ENCODE measurements at places on chromosomes 2 and 18.
A peak's percentile ranks its signal among the peaks of the same experiment; 100 is the strongest.

GRCh38 chr2:165114346-165114939 lies 89.4 kb downstream of the SCN3A start:
- no peak for DNase-seq

GRCh38 chr2:20060106-20060505 lies 8.7 kb upstream of the LAPTM4A start:
- DNase-seq, result no peak

DNA sequence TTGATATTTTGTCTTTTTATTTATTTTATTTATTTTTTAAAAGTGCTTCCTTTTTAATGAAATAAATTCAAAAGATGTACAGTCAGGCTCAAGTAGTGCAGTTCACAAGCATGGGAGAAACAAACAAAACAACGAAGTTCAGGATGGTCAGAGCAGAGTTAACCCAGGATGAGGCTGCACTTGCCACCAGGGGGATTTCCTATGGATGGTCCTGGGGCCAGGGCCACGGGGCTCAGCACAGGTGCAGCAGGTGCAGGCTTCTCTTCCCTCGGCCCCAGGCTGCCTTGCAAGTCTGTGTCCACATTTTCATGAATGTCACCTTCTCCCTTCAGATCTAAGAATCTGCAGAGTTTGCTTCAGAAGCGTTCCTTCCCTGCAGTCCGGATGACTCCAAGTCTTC lies 76.5 kb downstream of the CDCA7 start:
- DNase-seq, result peak; percentile 35

DNA sequence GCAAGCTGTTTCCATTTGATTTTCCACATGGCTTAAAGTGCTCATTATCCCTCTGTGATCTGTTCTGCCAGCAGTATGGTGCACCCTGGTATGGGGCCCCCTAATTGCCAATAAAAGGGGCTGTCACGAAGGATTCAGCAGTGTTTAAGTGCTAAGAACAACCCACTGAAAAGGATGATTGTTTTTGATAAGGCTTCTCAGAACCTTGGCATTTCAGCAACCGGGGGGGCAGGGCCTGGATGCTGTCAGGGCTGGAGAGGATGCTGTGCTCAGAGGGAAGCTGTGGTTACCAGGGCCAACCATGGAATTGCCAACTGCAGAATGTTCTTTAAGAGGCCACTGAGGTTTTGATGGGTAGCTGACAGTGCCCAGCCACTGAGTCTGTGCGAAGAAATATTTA lies 117.8 kb downstream of the CTIF start:
- no peak for DNase-seq

- DNase-seq, result no peak
Measured at GRCh38 chr2:235416858-235417499, 76.9 kb upstream of the AGAP1 start.

DNA sequence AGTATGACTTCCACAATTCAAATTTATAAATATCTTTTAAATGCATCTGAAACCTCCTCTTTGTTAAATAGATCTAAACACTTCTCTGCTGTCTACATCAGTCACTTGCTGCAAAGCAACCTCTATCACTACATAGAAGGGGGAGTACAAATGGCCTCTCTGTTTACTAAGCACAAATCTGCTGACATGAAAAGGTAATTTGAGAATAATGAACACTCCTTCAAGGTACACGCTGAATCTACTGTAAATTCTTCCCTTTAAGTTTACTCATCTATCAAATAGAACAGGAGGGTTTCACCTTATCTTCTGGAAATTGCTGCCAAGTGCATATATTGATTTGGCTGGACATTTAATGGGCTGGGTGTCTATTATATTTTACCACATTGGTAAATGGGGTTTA lies 879.6 kb downstream of the SUCLG1 start:
- DNase-seq, result no peak

DNA sequence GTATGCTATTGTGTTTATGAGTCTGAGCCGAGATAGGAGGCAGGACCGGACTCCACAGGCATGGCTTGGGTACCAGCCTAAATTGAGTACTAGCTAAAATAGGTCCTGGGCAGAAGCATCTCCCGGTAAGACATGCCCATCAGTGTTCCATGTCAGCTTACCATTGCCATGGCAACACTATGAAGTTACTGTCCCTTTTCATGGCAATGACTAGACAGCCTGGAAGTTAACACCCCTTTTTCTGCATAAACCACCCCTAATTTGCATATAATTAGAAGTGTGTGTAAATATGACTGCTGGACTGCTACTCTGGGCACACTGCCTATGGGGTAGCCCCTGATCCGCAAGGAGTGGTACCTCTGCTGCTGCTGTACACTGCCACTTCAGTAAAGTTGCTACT lies 1005.1 kb upstream of the FAM98A start:
- DNase-seq, result no peak

DNA sequence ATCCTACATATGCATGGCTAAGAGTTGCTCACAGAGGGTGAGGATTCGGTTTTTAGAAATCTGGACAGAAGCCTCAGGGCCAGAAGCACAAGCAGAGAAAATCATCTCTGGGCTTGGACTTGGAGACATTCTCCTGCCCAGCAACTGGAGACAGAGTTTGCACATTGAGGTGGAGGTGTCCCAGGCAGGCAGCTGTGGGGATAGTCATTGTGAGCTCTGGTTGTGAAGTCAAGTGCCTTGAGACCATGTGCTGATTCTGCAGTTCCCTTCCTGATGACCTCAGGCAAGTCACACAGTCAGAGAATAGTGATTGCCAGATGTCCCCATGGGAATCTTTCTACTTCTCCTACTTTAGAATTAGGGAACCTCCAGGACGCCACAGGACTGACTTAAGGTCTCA lies 108.4 kb upstream of the LDAH start:
- DNase-seq, result no peak

DNA sequence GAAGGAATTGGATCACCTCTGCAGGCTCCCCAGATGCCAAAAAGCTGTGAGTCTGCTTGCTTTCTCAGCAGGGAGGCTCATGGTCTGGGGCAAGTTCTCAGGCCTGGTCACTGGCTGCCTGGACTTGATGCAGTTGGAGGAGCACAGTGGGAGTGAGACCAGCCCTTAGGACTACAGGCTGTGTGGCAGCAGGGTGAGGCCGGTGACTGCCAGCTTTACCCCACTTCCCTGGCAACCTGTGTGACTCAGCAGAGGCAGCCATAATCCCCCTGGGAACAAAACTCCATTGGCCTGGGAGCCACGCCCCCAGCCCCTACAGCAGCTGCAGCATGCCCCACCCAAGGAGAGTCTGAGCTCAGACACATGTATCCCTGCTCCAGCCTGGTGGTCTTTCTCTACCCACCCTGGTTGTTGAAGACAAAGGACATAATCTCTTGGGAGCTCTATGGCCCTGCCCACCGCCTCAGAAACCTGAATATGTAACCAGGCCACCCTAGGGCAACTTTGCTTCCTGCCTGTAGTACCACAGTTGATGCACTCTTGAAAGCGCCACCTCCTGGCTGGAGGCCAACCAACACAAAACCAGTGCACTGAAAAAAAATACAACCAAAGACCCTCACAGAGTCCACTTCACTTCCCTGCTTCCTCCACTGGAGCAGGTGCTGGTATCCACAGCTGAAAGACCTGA lies 106.8 kb upstream of the SPATS2L start:
- no peak for DNase-seq

DNA sequence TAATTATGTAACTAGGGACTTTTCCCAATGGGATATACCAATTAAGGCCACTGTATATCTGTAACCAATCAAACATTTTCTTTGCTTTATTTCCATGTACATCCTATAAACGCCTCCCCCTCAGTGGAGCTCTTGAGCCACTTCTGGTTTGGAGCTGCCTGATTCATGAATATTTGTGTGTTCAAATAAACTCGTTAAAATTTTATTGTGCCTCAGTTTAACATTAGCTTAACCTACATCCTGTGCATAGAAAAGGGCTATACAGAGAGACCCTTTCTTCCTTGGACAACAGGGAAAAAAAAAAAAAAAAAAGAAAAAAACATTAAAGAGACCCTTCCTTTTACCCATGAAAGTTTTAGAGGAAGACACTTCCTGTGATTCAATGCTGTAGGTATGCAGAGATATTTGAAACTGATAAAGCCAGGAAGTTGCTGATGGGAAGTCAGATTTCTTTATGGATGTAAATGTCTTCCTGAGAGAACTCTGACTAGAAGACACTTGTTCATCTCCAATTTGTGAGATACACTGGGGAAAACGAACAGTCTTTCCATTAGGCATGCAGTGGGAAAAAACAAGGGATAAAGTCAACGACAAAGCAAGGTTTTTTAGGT lies 614.6 kb upstream of the SOX11 start:
- no peak for DNase-seq

DNA sequence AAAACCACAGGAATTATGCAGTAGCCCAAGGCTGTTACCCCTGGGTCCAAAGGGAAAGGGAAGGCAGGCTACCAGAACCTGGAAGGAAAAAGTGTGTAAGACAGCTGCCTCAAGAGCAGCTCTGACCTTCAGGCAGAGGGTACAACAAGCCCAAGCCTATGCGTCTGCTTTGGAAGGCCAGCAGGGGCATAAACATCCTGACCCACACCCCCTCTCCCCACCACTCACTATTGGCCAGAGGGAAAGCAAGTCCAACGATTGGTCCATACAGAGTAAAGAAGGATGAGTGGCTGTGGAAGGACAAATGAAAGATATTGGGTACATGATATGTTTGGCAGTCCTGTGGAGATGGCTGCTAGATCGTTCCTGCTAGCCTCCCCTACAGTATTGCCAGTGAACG lies 227.6 kb upstream of the HNRNPA3 start:
- DNase-seq, result no peak

DNA sequence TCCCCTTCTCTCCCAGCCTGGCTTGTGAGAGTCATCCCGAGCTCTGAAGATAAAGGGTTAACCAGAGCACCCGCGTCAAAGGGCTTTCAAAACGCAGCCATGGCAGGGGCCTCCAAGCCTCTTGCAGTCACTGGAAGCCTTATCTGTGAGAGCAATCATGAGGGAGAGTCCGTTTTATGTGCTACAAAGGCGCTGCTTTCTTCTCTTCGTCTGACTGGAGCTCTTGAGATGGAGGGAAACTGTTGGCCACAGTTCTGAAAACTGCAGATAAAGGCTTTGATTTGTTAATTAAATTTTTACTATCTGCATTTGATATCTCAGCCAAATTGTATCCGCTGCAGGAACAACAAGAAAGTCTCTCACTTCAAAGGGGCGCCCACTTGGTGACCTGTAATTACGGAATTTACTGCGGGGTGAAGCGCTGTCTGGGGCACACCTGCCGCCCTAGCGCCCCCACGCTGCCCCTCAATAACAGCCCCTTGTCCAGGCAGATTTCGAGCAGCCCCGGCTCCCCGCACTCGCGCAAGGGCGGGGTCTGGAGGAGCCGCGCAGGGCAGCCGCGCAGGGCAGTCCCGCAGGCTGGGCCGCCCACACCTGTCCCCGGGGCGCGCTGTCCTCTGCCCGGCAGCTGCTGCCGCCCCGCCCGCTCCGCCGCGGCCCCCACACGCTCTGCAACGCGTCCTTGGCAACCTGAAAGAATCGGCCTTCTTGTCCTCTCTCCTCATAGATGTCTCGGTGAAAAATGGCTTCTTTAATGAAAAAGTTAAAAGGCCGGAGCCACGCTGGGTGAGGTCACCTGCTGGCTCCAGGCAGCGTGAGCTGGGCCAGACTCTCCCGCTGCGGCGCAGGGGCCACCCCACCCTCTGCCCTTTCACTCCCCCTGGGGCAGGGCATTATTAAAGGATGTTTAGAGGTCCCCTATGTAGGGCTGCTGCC lies 217.9 kb downstream of the VAPA start:
- DNase-seq, result no peak

Data from RPMI8226 (cell line).